ENCODE measurements at places on chromosomes 1 and 21.

DNA sequence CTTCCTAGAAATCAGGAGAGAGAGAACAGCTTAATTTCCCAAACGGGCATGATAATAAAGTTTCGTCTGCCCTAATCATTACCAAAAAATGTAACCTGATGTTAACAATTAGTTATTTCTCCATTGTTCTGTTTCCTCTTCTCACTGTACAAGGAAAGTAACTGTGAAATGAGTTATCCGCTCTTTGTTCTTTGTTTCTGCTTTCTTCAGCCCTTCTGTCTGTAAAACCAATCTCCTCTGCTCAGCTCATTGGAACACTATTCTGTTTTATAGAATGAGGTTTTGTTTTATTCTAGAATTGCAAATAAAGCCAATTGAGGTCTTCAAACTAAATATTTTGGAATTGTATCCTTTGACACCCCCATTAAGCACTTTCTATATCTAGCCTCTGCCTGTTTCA is 8.8 kb upstream of the THEM4 start:
- DNase-seq: no peak

DNA sequence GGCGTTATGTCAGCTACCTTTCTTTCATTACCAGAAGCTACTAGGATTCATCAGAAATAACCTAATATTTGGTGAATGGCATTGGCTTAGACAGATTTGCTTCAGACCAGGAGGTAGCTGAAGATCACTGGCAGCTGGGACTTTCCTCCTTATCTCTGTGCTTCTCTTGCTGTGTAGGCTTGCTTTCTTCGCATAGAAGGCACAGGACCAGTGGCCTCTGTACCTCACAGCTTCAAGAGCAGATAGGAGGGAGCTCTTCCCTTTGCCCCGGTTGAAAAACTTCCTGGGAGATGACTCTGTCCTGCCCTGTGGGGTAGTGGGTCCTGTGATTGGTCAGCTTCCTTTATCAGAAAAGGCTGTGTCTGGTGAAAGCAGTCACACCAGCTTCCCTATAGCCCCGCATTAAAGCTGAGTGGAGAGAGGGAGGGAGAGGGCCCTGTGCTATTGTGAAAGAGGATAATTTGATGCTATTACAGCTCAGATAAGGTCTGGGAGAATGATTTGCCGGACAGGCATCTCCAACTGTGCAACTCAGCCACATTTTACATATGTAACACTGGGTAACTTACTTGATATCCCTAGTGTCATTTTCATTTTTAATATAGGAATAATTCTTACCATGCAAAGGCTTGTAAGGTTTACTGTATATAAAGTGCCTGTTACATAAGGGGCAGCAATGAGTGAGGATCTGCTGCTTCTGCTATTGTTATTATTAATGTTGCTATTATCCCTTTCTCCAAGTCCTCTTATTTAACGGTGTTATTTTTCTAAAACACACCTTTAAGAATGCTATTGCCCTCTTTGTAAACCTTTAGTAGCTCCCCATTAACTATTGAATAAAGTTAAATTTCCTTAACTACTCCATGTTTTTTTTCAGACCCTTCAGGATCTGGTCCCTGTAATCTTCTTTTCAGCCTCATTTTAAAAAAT is 31.6 kb downstream of the OSBPL9 start:
- no peak for DNase-seq

GRCh38 chr1:52523376-52523775 is 29.5 kb downstream of the TUT4 start:
- no peak for DNase-seq

- no peak for DNase-seq
Measured at GRCh38 chr1:65795311-65795710, 2.6 kb downstream of the PDE4B start.

DNA sequence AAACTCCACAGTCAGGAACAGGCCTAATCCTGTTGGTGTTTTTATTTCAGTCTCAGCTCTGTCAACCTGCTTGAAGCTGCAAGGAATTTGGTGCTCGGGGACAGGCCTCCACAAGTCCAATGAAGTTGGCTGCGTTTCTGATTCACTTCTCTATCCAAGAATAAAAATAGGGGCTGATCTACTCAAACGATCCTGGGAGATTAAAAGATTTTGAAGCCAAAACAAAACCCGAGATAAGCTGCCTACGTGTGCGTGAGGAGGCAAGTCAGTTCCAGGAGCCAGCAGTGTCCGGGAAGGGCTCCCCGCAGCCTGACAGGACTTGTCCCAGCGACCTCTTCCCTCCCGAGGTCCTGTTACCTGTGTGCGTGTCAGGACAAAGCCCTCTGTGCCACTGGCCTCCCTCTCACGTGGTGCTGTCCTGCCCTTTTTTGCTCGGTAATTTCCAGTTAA is 98.0 kb downstream of the ETS2 start:
- no peak for DNase-seq

- DNase-seq: no peak
Measured at GRCh38 chr1:235022341-235022980, 106.2 kb downstream of the TOMM20 start.

- no peak for DNase-seq
Measured at GRCh38 chr1:29356663-29357062, 120.3 kb downstream of the PTPRU start.

GRCh38 chr1:185440877-185441276 is 123.8 kb upstream of the IVNS1ABP start:
- no peak for DNase-seq

- DNase-seq: no peak
Measured at GRCh38 chr1:106619080-106619826, 437.2 kb upstream of the PRMT6 start.

GRCh38 chr1:94335950-94336349 is 82.2 kb upstream of the ABCD3 start:
- DNase-seq: no peak

DNA sequence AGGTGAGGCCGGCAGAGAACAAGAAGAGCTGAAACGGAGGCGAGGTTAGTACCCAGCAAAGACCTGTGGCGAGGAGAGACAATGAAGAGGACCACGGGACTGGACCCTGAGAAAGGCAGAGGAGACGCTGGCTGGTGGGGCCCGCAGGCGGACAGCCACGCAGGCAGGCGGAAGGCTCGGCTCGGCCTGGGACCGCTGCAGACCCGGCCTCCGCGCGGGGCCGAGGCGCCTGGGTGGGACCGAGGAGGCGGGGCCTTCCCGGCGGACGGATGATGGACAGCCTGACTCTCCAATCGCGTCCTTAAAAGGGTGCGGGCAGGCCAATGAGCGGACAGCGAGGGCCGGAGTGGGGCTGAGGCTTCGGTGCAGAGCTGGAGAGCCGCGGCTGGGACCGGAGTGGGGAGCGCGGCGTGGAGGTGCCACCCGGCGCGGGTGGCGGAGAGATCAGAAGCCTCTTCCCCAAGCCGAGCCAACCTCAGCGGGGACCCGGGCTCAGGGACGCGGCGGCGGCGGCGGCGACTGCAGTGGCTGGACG is at the start of gene MPZL1:
Gene MPZL1, plus strand, starts transcription at position 366 of the 535 bp plus-strand sequence. CDS start 170 bp downstream, outside the sequence.
- peak; percentile 96 for DNase-seq

DNA sequence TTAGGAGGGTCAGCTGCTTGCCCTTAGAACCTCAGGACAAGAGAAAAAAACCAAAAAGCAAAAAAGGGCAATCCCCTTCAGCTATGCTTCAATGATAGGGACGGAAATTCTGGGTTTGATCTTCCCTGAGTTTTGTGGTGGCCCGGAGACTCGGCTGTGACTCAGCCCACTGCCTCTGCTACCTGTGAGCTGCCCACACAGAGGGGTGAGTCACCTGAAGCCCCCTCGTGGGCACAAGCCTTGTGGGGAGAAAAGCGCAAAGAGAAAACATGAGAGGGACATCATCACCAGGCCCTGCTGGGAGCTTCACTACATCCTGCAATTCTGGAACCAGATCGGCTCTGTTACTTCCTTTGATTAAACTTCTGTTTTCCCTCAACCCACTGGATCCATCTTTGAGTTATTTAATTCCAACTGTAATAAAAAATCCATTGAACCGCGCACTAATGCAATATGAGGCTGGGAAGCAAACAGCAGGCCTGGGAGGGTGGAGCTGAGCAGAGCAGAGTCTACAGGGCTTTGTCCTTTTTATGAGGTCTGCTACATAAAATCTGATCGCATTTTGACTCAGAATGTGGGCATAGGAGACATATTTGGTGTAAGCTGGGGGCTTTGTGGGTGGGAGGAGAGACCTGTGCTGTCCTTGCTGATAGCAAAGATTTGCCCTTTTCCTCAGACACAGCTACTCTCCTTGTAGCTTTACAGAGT is 58.7 kb upstream of the STUM start:
- no peak for DNase-seq

- peak; percentile 21 for DNase-seq
Measured at GRCh38 chr21:34911360-34911759, 137.7 kb downstream of the RUNX1 start.

DNA sequence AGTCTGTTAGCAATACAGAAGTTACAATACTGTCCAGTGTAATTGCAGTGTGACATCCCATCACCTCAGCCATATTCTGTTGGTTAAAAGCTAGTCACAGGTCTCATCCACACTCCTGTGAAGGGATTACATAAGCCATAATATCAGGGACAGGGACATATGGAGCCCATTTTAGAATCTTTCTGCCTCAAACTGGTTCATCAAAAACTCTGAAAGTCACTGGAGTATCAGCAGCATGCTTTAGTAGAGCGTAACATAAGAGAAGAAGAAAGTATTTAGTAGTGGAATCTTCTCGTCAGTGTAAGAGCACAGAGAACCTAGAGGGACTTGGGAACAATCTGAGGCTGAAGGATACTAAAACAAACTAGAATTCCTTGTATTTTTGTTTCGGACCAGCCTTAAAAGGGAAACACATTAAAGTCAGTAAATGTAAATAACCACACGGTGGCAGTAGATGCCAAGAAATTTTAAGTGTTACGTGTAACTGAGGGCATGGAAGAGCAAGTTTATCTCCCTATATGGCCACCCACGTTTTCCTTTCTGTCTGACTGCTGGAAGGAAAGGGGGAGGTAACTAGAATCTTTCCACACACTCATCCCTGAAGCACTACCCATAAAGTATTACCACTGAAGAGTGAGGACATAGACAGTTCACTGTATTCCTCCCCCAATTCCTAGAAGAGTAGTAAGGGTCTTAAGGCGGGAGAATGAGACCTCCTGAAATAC is 41.6 kb upstream of the AGL start:
- DNase-seq: peak; percentile 60

DNA sequence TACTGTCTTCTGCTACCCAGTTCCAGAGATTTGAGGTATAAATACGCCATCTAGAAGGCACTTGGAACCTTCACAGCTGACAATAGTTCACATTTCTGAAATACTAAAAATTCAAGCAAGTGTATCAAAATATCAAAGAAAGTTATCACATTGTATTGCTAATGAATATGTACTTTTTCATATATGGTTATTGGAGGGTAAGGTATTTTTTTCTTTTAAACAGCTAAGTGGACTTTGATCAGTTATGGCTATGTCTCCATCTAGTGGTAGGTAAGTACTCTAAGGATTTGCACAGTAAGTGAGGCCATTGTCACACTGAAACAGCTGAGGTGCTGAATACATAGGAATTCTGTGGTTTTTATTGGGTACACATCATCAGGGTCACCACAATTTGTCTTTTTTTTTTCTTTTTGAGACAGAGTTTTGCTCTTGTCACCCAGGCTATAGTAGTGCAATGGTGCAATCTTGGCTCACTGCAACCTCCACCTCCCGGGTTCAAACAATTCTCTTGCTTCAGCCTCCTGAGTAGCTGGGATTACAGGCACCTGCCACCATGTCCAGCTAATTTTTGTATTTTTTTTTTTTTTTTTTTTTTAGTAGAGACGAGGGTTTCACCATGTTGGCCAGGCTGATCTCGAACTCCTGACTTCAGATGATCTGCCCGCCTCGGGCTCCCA is 49.1 kb upstream of the CR2 start:
- DNase-seq: peak; percentile 40

DNA sequence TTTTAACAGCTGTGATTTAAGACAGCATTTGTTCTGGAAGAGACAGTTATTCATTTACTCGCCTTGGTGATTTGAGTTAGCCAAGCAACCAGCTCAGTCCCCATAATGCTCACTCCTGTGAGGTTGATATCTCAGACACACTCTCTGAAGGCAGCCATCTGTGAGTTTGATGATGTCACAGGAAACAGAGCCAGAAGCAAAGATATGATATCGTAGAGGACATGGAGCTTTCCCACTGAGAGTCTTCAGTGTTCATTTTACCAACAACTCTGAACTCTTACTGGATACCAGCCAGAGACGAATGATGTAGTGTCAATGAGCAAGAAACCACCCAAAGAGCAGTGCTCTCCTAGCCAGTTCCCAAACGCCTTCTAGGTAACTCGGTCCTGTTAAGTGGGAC is 219.4 kb downstream of the SLC35F3 start:
- no peak for DNase-seq

DNA sequence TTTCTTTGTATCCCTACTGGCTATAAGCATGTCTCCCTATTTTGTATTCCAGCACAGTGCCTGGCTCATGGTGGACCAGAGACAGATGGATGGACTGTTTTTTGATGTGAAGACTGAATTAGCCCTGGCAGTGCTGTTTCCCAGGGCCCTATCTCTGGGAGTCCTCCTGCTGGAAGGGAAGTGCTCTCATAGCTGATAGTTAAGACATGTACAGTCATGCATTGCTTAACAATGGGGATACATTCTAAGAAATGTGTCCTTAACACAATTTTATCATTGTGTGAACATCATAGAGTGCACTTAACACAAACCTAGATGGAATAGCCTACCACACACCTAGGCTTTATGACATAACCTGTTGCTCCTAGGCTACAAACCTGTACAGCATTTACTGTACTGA is 21.1 kb downstream of the TLCD4 start:
- no peak for DNase-seq

DNA sequence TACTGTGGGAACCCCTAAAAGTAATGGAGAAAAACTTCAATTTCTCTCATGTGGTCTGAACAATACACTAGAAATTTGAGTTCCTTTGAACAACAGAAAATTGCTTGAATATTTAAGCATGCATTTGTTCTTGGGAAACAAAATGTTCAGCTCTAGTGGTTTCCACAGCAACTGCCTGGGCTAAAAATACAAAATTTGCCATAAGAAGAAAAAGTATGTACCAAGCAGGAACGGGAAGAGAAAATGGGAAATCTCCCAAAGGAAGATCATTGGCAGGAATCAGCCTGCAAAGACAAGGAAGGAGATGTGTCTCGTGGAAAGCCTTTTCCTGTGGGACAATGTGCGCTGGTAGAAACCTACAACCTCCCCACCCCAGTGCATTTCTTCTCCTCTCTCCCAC is 119.0 kb upstream of the DPT start:
- no peak for DNase-seq

All from memory B cell (primary cell).